ENCODE measurements at places on chromosomes 1 and 21.

- peak; percentile 22 for DNase-seq
Measured at GRCh38 chr1:210726621-210727020, 397.9 kb downstream of the HHAT start.

GRCh38 chr1:98196012-98196411, 275.2 kb upstream of the DPYD start:
- no peak for DNase-seq

DNA sequence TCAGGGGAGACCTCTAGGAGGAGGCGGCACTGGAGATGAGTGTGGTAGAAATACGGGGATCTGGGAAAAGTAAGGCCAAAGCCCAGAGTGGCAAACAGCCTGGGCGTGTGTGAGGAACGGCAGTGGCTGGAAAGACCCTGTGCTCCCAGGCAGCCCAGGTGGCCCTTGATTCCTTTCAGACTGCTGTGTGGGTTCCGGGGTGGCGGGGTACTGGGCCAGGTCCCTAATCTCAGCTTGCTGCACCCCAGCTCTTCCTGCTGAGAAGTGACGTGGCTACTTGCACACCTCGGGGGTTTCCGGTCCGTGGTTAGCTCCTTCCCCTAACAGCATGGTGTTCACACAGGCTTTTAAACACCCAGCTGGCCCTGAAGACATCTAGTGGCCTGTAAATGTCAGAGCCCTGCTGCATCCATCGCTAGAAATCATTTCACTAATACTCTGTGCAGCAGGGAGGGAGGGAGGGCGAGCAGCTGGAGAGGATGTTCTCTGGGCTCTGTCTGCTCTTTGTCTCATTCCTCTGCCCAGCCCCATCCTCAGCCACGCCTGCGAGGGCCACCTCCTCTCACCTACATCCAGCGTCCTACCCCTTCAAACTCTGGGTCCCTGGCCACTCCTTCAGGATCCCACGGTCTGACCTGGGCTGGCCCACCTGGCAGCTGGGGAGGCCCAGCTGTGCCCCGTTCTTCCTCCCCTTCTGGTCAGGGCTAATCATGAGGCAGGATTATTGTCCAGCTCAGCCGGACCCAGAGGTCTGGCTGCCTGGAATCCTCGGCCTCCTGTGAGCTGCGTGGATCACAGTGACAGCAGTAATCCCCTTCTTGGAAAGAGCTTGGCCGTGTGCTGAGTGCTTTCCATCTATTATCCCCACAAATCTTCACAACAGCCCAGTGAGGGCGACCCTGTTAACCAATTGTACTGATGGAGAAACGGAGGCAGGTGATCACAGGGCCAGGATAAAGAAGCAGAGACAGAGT, 7.2 kb downstream of the ZDHHC18 start:
- DNase-seq, result no peak

GRCh38 chr1:191857600-191857999, 300.7 kb upstream of the RGS18 start:
- DNase-seq, result no peak

DNA sequence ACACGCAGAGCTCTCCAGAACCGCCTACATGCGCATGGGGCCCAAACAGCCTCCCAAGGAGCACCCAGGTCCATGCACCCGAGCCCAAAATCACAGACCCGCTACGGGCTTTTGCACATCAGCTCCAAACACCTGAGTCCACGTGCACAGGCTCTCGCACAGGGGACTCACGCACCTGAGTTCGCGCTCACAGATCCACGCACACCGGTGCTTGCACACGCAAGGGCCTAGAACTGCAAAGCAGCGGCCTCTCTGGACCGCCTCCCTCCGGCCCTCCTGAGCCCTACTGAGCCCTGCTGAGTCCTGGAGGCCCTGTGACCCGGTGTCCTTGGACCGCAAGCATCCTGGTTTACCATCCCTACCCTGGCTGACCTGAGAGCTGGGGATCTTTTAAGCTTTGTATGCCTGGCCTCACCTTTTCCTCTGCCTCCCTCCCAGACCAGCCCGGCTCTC, 8.3 kb downstream of the OLIG2 start:
- no peak for DNase-seq

DNA sequence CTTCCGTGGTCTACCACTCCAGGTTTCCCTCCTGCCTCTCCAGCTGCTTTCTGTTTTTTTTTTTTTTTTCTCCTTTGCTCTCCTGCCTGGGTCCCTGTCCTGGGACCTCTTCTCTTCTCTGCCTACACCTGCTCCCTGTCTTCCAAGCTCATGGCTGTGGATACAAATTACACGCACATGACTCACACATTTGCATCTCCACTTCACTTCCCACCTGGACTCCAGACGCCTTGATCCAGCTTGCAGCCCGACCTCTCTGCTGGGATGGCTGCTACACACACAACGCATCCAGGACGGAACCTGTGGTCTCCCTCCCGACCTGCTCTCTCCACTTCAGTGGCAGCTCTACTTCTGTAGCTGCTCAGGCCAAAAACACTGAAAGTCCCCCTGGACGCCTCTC, 44.4 kb upstream of the B3GALT5 start:
- no peak for DNase-seq

DNA sequence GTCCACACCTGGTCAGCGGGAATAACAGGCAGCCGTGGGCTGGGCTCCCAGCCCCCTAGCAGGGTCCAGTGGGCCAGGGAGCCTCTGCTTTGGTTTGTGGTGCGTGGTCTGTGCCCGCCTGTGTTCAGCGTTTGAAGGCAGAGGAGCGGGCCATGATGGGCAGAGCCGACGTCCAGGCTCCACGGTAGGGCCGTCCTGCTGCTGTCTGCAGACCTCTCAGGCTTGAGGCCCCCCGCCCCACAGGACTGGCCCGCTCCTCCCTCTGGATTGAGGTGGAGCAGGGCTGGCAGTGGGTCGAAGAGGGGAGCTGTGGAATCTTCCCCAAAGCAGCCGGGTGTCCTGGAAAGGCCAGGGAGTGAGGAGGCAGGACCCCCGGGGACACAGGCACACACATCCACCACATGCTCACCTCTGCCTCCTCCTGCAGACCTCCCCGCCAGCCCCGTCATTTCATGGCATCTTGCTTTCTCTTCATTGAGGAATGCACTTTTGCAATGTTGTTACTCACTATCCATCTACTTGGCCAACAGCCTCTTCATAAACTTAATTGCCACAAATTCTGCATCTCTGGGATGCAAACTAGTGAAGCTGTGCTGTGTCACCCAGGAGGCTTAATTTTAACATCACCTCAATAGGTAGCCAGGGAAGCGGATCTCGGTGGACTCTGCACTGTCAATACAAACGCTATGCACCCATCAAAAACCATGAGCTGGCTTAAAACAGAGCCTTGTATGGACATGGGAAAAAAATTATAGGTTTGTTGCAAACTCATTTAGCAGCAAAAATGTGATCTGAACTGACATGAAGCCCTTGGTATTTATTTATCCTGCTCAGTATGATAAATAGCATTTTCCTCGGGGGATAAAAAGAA, 85.9 kb downstream of the PDE9A start:
- DNase-seq, result no peak

- DNase-seq, result no peak
Measured at GRCh38 chr21:44415073-44416025, 40.0 kb upstream of the LRRC3 start.

- no peak for DNase-seq
Measured at GRCh38 chr1:10628685-10629084, 153.9 kb downstream of the PEX14 start.

GRCh38 chr1:64865105-64865757, 101.1 kb downstream of the JAK1 start:
- DNase-seq, result no peak

- no peak for DNase-seq
Measured at GRCh38 chr1:47805921-47806361, 191.2 kb downstream of the TRABD2B start.

- no peak for DNase-seq
Measured at GRCh38 chr21:30164796-30165195, 1.8 kb downstream of the CLDN17 start.

GRCh38 chr1:41423511-41424191, 60.8 kb downstream of the EDN2 start:
- DNase-seq, result no peak

GRCh38 chr21:29696937-29697336, 242.9 kb downstream of the GRIK1 start:
- DNase-seq, result no peak

- DNase-seq, result no peak
Measured at GRCh38 chr1:244256086-244256676, 195.5 kb downstream of the ADSS2 start.

GRCh38 chr1:167056529-167057231, 33.5 kb downstream of the GPA33 start:
- DNase-seq, result no peak

- no peak for DNase-seq
Measured at GRCh38 chr1:109989506-109990301, 5.1 kb downstream of the AHCYL1 start.

GRCh38 chr1:235074523-235075047, 54.1 kb downstream of the TOMM20 start:
- no peak for DNase-seq

DNA sequence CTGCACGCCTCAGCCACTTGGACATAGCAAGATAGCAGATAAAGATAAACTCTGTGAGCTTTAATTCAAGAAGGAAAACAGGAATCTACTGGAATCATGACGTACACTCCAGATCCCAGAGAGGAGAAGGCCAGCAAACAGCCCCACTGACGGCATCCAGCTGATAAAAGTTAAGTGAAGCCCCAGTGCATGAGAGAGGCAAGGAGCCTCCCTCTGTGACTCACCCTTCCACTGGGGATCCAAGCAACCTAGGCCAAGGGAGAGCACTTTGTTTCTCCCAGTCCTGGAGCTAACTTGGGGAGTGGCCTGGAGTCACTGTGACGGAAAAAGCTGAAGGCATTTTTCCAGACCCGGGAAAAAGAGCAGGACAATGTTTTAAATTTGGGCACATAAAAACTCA, 270.0 kb downstream of the AKT3 start:
- no peak for DNase-seq

- DNase-seq, result no peak
Measured at GRCh38 chr1:93148001-93148400, 32.2 kb downstream of the TMED5 start.

DNA sequence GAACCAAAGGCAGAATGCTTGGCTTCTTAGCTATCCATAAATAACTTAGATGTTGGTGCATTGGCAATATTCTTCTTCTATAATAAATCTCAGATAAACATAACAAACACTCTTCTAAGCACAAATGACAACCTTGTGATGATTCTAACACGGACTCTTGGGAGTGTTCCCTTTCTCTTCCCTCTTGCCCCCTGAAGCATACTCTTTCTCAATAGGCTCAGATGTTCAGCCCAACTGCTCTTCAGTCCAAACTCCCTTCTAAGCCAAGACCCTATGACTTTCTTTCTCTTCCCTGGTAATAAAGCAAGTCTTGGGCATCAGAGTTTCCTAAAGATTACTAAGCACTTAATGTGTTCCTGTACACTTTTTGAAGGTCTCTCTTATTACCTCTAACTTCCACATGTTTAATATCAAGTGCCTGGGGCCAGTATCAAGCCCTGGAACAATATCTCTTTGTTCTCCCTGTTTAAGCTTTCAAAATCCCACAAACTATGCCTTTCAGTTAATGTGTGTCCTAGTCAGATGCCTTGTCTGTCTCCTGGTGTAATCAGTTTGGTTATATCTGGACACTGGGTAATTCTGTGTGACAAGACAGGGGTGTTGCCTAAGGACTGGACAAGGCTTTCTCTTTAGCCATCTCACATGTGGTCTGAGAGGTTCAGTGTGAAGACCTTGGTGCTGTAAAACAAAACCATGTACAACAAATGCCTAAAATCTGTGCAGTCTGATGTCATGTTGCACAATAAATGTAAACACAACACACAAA, 92.9 kb upstream of the IVNS1ABP start:
- DNase-seq, result peak; percentile 92

- DNase-seq, result no peak
Measured at GRCh38 chr1:189816558-189816957, 661.1 kb downstream of the BRINP3 start.

GRCh38 chr1:240663169-240663879, 51.4 kb upstream of the GREM2 start:
- DNase-seq, result no peak

- DNase-seq, result peak; percentile 70
Measured at GRCh38 chr21:17427157-17427556, 85.7 kb upstream of the CXADR start.

DNA sequence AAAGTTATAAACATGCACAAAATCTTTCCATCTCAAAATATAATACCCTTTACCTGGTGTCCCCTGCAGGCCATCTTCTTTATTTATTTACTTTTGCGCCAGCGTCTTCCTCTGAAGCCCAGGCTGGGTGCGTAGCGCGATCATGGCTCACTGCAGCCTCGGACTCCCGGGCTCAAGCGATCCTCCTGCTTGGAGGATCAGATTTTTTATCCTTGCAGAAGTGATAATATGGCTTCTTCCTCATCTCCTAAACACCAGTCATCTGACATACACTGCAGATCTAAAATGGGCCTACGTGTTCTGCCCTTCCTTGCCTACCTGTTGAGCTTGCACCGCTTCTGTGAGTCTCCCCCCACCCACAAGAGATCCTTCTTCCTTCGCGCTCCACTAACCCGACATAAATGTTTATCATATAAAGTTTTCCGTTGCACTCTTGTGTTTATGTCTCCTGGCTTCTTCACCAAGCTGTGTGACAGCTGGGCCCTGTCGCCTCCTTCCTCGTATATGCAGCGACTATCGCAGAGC, 506 bp upstream of the SRP9 start:
- no peak for DNase-seq

DNA sequence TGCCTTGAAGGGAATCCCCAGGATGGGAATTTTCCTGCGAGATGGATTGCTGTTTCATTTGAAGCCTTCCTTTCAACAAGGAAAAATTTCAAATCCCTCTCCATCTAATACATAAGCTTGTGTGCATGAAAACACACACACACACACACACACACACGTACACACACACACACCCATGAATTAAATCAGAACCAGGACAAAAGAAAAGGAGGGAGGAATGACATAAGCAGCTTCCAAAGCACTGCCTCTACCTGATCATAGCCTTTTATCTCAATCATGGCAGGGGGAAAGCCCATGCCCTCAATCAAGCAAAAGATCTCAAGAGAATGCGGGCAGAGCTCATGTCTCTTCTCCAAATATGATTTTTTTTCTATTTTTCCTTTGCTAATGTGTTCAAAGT, 139.7 kb downstream of the SLC44A5 start:
- DNase-seq, result no peak

Measured in COLO829 (cell line).